ENCODE measurements at places on chromosomes 2 and 18.

GRCh38 chr2:103808814-103809213 lies 1045.1 kb upstream of the POU3F3 start:
- DNase-seq = no peak

- DNase-seq = no peak
Measured at GRCh38 chr2:177282787-177283572, 18.5 kb upstream of the NFE2L2 start.

GRCh38 chr2:36403675-36404230 lies 48.2 kb downstream of the CRIM1 start:
- DNase-seq = no peak

DNA sequence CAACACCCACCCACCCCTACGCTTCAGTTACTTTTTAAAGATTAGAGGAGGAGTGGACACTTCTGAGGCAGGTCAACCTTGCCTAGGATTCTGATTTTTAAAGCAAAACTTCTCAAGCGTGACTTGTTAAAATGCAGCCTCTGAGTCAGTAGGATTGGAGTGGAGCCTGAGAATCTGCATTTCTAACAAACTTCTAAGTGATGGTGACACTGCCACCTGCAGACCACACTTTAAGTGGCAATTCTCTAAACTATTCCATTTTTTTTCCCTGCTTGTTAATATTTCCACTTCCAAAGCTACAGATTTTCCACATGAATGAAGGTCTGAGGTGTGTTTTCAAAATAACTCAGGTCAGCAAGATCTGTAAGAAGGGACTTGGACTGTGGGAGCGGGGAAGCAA lies 171.1 kb upstream of the CCDC150 start:
- no peak for DNase-seq

- DNase-seq = no peak
Measured at GRCh38 chr2:216546641-216547403, 48.2 kb downstream of the RPL37A start.

DNA sequence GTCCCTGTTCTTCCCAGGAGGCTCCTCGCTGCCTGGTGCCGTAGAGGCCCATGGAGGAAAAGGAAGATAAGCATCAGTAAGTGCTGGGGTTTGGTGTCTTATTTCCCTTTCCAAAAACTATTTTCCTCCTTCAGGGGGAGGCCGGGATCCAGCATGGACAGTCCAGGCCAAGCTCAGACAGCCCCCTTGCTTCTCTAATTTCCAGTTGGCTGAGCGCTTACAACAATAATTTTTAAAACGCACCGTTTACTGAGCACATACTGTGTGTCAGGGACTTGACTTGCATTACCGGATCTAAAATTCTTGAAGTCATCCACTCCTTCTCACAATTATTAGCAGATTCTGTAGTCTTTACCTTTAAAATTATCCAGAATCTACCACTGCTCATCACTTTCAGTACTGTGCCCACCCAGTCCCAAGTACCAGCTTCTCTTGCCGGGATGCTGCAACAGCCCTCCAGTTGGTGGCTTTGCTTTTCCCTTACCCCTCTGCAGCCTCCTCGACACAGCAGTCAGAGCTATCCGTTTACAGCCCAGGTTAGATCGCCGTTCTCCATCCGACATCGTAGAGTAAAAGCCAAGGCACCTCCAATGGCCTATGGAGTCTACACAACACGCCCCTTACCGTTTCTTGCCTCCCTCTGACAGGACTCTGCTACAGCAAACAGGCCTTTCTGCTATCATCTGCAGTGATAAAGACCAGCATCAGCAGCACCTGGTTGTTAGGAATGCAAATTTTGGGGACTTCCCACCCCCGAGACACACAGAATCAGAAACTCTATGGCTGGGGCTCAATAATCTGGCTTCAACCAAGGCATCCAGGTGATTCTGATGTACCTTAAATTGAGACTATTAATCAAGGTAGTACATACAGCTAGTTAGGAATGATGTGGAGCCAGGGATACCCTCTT lies 75.2 kb upstream of the TSPYL6 start:
- DNase-seq = no peak

- DNase-seq = no peak
Measured at GRCh38 chr2:206480161-206480560, 36.8 kb downstream of the ADAM23 start.

DNA sequence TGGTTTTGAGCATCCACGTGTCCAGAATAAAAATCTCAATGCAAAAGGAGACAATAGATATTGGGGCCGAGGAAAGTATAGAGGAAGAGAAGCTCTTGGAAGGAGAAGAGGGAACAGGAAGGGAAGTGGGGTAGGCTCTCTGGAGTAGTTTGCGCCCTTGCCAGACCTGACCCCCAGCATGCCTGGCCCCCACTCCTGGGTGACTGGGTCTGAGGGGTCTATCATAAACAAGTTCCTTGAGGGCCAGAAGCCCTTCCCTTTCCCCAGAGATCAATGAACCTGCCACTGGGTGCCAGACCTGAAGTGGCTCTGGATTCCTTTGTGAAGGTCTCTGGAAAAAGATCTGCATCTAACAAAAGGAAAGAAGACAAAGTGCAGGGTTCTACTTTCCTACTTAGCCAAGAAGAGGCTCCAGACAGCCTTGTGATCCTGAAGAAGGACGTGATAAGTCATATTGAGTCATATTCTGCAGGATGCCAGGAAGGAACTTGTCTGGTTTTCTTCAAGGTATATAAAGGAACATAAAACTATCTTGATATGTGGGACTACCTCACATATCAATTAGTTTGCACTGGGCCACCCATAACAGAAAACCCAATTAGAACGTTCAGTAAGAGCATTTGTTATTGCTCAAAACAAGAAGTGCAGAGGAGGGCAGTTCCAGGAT lies 18.7 kb upstream of the ATOH8 start:
- no peak for DNase-seq

GRCh38 chr18:47436871-47437270 lies 185.4 kb upstream of the SKOR2 start:
- DNase-seq = no peak

DNA sequence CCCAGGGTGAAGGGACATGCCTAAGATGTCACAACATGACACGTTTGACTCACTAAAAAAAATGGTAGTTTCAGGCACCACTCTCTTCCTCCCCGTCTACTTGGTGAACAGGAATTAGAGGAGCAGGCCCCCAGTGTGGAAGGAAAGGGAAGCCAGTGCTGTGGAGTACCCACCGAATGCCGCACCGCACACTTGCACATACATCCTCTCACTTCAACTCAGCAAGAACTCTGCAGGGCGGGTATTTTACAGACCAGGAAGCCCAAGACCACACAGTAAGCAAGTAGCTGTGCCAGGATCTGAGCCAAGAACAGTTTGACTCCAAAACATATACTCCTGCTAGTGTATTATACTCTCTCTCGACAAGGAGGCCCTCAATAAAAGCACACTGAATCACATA lies 69.8 kb downstream of the BCL2 start:
- no peak for DNase-seq

GRCh38 chr2:232688201-232688600 lies 8.9 kb upstream of the GIGYF2 start:
- DNase-seq = no peak

- DNase-seq = no peak
Measured at GRCh38 chr18:48149020-48149685, 218.7 kb upstream of the SMAD2 start.

- DNase-seq = no peak
Measured at GRCh38 chr2:42192652-42193566, 23.8 kb downstream of the EML4 start.

DNA sequence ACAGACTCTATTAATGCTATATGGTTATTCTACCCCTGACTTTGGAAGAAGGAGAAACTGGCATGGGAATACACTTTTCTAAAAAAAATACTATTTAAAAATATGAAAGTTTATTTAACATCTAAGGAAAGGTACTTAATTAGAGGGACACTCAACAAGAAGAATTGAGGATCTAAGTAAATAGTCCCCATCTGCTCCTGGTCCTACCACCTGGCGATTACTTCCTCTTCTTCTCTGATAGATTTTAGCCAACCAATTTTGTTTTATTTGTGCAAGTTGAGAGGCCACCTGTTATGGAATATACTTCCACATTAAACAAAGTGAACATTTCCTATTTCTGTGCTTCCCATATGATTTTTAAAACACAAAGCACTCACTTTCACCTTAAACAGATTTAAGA lies 111.7 kb downstream of the BCL2 start:
- no peak for DNase-seq

GRCh38 chr2:31008561-31009114 lies 129.6 kb downstream of the GALNT14 start:
- DNase-seq = no peak

GRCh38 chr2:161625314-161625919 lies 1.2 kb downstream of the SLC4A10 start:
- DNase-seq = no peak

GRCh38 chr18:57084331-57085271 lies 62.3 kb upstream of the BOD1L2 start:
- DNase-seq = no peak

DNA sequence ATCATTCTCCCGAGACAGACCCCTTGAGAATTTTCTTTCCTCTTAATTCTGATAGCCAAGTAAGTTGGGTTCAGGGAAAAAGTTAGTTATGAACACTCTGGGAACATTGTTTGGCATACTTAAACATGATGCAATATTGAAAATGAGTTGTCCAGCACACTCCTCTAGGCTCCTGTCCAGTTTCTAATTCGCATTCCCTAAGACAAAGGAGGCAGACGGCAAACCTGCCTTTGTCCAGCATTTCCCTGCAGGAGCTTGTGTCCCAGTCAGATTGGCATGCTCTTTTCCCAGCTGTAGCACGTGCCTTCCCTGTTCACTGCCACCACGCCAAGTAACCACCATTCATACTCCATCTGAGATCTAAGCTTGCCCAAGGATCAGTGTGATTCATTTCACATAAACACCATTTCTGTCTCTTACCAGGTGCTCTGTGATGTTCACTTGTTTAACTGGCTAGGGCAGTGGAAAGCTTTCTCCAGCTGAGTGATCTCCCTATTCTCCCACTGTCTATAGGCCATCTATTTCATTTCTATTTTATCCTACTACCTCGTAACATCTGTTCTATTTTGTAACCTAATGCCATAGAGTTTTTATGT lies 150.0 kb upstream of the EPB41L3 start:
- no peak for DNase-seq

GRCh38 chr18:41170346-41170745 lies 784.7 kb upstream of the PIK3C3 start:
- DNase-seq = no peak

DNA sequence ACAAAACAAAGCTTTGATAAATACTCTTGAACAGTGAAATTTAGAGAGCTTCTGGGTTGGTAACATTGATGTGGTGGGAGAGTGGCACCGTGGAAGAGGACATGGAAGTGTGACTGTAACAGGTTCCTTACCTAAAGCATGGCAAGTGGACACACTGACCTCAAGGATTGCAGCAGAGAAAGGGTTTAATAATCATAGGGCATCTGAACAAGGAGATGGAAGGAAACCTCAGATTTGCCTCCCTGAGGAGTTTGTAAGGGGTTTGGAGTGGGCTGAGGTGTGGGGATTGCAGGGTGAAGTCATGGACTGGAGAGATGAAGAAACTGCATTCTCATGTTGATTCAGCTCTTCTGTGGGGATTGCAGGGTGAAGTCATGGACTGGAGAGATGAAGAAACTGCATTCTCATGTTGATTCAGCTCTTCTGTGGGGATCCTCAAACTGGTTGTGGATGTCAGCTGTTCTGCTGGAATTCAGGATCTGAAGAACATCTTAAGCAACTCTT lies 83.8 kb upstream of the TLK1 start:
- no peak for DNase-seq

GRCh38 chr2:184689638-184690037 lies 91.3 kb downstream of the ZNF804A start:
- no peak for DNase-seq

- no peak for DNase-seq
Measured at GRCh38 chr18:13628211-13628610, 98.1 kb downstream of the FAM210A start.

DNA sequence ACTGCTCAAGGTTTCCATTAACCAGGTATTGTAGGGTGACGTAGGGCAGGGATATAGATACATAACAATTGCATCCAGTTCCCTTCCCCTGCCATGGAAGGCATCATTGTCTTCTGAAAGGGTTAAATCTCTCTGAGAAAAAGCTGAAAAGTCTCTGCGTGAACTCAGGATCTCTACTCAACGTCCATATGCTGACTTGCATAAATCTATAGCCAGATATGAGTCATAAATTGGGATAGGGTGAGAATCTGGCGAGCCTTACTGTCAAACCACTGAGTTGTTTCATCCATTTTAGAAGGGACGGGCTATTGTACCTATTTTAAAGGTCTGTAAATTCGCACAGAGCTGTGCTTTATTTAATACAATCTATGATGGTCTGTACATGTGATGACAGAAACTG lies 258.3 kb downstream of the L3MBTL4 start:
- no peak for DNase-seq

- no peak for DNase-seq
Measured at GRCh38 chr18:54267701-54268100, 1.6 kb upstream of the POLI start.

- DNase-seq = peak; percentile 82
Measured at GRCh38 chr2:68837164-68837860, 33.9 kb downstream of the BMP10 start.

DNA sequence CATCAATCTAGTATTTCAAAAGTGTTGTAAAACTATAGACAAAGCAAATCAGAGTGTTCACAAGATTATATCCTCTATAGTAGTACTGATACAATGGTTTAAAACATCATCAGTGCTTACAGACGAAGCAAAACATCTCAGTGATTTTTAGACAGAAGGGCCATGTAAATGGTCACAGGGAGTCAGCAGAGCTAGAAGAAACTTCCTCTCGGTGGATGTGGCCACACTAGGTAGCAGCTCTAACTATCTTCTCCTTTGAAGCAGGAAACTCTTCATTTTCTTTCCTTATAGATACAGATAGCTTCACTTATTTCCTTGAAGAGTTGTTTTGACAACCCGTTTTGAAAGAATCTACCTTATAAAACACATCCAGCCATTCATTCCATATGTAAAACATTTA lies 80.4 kb upstream of the CD226 start:
- no peak for DNase-seq

GRCh38 chr2:155802888-155803287 lies 529.6 kb downstream of the NR4A2 start:
- no peak for DNase-seq

DNA sequence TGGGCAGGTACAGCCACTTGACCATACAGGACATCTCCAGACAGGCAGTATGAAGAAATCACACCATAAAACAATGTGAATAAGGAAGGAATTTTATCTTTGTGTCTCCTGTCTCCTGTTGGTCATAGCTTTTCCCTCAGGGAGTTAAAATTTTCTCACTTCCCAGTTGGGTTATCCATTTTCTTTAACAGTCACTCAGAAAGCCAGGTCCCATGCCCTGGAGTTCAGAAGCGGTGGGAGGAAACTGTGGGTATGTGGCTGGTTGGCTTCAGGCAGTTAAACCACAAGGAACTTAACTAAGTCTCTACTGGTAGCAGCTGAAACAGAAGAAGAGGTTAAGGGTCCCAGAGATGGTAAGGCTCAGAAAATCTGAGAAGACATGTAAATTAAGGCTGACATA lies 6.5 kb upstream of the SMAD2 start:
- no peak for DNase-seq

Measured in left ventricle myocardium superior (tissue), 1 donor.